ENCODE measurements at places on chromosomes 12 and 14. TPM values are rescaled to one million over a fixed set of nuclear protein-coding genes. Genes with fewer than 3 reads are reported as not detected.

DNA sequence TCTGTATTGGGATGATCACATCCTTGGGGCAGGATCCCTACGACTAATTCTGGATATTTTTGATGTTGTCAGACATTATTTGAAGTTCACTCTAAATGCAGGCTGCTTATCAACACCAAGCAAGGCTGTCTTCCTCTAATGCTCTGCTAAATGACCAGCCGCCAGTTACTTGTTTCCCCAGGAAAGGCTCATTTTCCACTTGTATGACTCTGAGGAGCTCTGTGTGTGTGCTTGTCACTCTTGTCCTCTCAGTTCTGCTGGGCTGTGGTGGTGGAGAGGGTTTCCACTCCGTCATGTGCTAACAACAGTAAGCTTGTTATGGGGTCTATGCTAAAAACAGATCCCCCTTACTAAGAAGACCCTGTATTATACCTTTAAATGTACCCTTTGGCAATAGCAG, 42.1 kb downstream of the ATL1 start:
- no peak for DNase-seq
- no peaks in the 10 kb centered on the region for H3K36me3 ChIP-seq
- no peak overlapping the region for H3K4me3 ChIP-seq
- H3K27me3 ChIP-seq: no peaks in the 10 kb centered on the region
- no peak overlapping the region for H3K27ac ChIP-seq

DNA sequence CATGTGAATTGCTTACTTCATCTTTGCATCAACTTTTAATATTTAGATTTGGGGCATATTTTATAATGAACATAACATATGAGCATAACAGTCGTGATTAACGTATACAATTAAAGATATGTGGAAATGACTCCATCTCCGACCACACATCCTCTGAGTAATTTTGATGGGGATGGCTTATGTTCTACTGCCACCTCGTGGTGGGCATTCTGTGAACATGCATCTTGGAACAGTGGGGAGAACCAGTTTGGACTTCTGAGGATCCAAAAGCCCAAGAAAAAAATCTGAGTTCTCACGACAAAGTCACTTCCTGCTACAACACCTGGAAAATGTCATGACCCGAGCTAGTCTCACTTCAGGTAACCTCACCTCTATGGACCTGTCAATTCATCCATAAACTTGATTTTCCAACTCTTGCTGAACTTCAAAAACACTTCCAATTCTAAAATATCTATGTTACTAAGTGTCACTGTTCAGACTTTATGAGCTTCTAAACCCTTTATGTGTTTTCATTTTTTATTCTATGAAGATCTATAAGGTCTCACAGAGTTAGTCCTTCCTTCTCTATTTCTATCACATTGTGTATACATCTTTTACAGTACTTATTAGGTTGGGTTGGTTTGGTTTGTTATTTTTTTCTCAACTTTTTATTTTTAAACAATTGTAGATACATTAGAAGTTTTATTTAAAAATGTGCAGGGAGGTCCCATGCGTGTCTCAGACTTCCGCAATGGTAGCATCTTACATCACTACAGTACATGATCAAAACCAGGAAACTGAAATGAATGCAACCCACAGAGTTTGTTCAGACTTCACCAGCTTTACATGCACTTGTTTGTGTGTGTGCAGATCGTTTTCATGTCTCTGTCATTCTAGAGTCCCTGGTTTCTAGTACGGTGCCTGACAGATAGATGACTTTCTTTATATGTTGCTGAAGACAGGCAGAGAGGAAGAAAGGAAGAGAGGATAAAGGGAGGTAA, 38.2 kb upstream of the STAB2 start:
- peak overlapping the region; percentile 29 for H3K27ac ChIP-seq
- H3K4me3 ChIP-seq: no peak overlapping the region
- H3K27me3 ChIP-seq: no peaks in the 10 kb centered on the region
- peaks cover 4% of the 10 kb centered on the region for H3K4me1 ChIP-seq
- H3K36me3 ChIP-seq: no peaks in the 10 kb centered on the region

DNA sequence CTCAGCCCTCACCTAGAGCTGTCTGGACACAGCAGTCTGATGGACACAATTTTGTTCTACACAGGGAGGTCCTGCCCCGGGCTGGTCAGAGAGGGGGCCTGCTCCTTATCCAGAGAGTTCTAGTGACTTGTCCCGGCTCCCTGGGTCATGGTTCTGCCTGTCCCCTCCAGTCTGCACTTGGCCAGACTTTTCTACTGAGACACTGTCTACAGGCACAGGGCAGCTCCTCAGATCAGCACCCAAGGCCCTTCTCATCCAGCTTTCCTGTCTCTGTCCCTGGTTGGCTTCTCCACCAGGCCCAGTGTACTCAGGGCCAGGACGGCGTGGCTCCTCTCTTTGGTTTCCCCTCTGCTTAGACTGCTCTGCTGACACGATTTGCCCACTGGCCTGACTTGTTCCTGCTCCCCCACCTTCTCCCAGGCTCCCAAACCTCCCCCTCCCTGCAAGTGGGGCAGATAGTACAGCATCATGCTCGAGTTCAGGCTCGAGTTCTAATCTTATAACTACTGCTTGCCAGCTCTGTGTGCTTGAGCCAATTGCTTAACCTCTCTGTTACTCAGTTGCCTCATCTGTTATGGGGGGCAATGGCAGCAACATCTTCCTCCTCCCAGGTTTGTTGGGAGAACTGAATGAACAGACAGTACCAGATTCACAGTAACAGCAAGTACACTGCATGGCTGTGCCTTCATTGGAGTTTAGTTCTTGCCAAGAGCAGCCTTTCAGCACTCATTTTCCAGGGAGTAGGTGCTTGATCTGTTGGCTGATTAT, 22.0 kb upstream of the COL2A1 start:
- H3K4me1 ChIP-seq: no peaks in the 10 kb centered on the region
- no peaks in the 10 kb centered on the region for H3K36me3 ChIP-seq
- H3K4me3 ChIP-seq: no peak overlapping the region
- peaks cover 3% of the 10 kb centered on the region for H3K27me3 ChIP-seq
- DNase-seq: no peak

DNA sequence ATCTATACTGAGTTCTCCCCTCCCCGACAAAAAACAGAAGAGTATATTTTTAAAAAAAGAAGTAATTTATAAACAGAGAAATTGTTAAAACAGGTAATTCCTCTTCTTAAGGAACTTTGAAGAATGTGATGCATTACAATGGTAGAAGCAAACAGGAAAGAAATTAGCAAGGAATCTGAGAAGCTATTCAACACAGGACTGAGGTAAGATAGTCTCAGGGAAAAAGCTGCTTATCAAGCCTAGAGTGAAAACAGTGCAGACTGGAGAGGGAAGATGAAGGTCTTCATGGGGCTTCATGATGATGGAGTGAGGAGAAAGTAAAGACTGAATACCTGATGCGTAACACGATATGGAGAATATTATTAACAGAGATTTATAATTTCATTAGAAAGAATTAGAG, 880.0 kb downstream of the SLC16A7 start:
- no peaks in the 10 kb centered on the region for H3K4me1 ChIP-seq
- no peak overlapping the region for H3K27ac ChIP-seq
- no peak overlapping the region for H3K4me3 ChIP-seq
- H3K36me3 ChIP-seq: no peaks in the 10 kb centered on the region
- H3K27me3 ChIP-seq: no peaks in the 10 kb centered on the region

GRCh38 chr12:75288860-75289259, 41.3 kb downstream of the CAPS2 start:
- H3K4me1 ChIP-seq: no peaks in the 10 kb centered on the region
- no peaks in the 10 kb centered on the region for H3K27me3 ChIP-seq
- no peak overlapping the region for H3K27ac ChIP-seq
- no peak for DNase-seq

GRCh38 chr12:121980191-121980891, 41.3 kb upstream of the BCL7A start:
- peaks cover 33% of the 10 kb centered on the region for H3K4me1 ChIP-seq
- H3K27me3 ChIP-seq: no peaks in the 10 kb centered on the region
- peak overlapping the region; percentile 40 for H3K27ac ChIP-seq
- peak overlapping the region; percentile 5 for H3K4me3 ChIP-seq
- H3K36me3 ChIP-seq: no peaks in the 10 kb centered on the region

DNA sequence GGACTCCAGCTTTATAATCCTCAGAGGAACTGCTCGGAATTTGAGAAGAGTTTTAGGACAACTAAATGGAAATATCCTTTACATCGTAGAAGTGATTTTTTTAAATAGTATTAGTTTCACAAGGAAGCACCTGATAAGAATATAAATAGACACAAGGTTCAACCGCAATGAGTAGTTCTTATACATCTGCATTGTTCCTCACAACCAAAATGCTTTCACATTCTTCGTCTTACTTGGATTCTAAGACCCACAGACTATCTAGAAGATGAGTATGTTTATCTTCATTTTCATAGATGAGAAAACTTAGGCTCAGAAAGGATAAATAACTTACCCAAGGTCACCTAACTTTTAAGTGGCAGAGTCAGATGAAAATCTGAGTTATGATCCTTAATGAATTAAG, 469.0 kb downstream of the GALC start:
- H3K36me3 ChIP-seq: no peaks in the 10 kb centered on the region
- DNase-seq: no peak
- no peaks in the 10 kb centered on the region for H3K4me1 ChIP-seq
- no peak overlapping the region for H3K4me3 ChIP-seq
- H3K27me3 ChIP-seq: no peaks in the 10 kb centered on the region

DNA sequence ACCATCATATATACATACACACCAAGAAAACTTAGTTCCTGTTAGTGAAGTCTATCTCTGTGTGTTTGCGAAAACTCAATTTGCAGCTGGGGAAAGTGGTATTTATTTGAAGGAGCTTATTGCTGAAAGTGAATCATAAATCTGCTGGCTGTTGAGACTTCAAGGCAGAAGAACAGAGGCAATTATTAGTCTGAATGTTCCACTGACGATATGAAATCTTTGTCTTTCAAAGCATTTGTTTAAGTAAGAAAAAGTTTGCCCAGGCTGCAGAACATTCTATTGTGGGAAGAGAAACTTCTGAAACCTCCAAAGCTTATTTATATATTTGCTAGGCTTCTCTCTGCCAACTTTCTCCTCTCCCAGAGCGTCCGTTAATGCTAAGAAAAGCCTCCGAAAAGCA, 255.7 kb upstream of the TMPO start:
- no peak overlapping the region for H3K4me3 ChIP-seq
- H3K27me3 ChIP-seq: no peaks in the 10 kb centered on the region
- H3K4me1 ChIP-seq: no peaks in the 10 kb centered on the region

GRCh38 chr12:6143303-6143675, 18.8 kb upstream of the VWF start:
- no peak overlapping the region for H3K4me3 ChIP-seq
- H3K36me3 ChIP-seq: no peaks in the 10 kb centered on the region
- H3K27ac ChIP-seq: no peak overlapping the region
- no peaks in the 10 kb centered on the region for H3K27me3 ChIP-seq
- no peak for DNase-seq

DNA sequence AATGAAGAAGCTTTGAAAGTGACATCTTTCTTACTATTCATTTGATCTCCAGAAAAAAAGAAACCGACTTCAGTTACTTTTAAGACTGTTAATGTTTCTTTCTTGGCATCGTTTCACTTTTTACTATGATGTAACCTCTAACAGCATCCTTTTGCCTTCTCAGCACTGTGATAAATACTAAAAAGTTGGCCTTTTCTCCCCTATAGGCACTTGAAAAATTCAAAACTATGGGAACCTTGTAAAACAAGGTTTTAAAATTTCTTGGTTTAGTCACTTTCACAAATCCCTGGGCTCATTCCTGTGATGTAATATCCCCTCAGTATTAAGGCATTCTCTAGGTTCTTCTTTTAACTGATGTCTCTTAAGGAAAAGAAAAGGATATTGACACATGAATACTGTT, 281.8 kb downstream of the EGLN3 start:
- no peak for DNase-seq
- no peak overlapping the region for H3K27ac ChIP-seq
- no peaks in the 10 kb centered on the region for H3K4me1 ChIP-seq
- no peak overlapping the region for H3K4me3 ChIP-seq
- H3K27me3 ChIP-seq: no peaks in the 10 kb centered on the region
- no peaks in the 10 kb centered on the region for H3K36me3 ChIP-seq

DNA sequence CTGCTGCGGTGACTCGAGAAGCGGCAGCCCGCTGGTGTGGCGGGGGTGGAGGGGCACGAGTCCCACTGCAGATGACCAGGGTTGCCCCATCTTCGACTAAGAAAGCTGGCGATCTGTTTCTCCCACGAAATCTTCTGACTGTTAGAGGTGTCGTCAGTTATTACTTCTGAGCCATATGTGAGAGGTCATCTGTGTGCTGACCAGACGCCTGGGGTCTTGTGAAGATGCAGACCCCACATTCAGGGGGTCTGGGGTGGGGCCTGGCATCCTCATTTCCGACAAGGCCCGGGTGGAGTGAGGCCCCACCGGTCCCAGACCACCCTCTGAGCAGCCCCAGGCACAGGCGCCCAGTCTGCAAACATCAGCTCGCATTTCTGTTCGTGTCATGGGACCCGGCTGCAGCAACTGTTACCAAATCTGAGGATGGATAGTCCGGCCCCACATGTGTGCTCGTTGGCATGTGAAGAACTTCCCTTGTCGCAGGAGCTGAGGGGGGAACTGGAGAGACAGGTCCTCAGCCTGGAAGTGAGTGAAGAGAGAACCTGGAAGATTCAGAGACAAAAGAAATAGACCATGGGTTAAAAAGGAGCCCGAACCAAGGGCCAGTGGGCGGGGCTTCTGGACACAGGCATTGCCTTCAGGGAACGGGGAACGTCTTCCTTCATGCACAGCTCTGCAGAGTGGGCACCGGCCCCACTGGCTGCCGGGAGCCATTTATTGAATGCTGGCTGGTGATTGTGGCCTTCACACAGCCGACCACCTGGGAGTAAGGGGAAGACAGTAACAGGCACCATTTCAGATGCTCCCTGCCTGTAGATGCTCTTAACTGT, 135.2 kb downstream of the ADGRD1 start:
- no peak for DNase-seq
- H3K27ac ChIP-seq: no peak overlapping the region
- H3K36me3 ChIP-seq: no peaks in the 10 kb centered on the region
- no peaks in the 10 kb centered on the region for H3K27me3 ChIP-seq
- no peak overlapping the region for H3K4me3 ChIP-seq
- H3K4me1 ChIP-seq: peaks cover 42% of the 10 kb centered on the region

- no peak overlapping the region for H3K4me3 ChIP-seq
- DNase-seq: no peak
- no peak overlapping the region for H3K27ac ChIP-seq
Observed at GRCh38 chr12:76275511-76276093, 72.6 kb downstream of the BBS10 start.

- H3K4me1 ChIP-seq: 0 out of 2 replicates have a peak, but pooled peaks cover 3% of the 10 kb centered on the region
- no peak overlapping the region for H3K4me3 ChIP-seq
- no peaks in the 10 kb centered on the region for H3K27me3 ChIP-seq
- no peaks in the 10 kb centered on the region for H3K36me3 ChIP-seq
Observed at GRCh38 chr12:106311139-106311538, 8.6 kb downstream of the TCP11L2 start.

GRCh38 chr14:71532790-71533189, 399.4 kb upstream of the RGS6 start:
- peaks cover 12% of the 10 kb centered on the region for H3K36me3 ChIP-seq
- peaks cover 11% of the 10 kb centered on the region for H3K4me1 ChIP-seq
- peak overlapping the region; percentile 64 for H3K27ac ChIP-seq
- DNase-seq: no peak

Gene RBP5
- total RNA-seq: not detected

Gene TEX52
- total RNA-seq: not detected

Gene TMEM52B
- not detected for total RNA-seq

Gene EPYC
- not detected for total RNA-seq

Gene TDG
- 46.7 TPM for total RNA-seq

Gene CFAP251
- 0.85 TPM for total RNA-seq

Gene ZFYVE26
- 25.6 TPM for total RNA-seq

Gene CACNA1C
- total RNA-seq: not detected

Gene PHLDA1
- 2.7 TPM for total RNA-seq

Gene MDGA2
- not detected for total RNA-seq

Gene PLCZ1
- total RNA-seq: not detected

Gene PRIMA1
- total RNA-seq: not detected

Gene KRT83
- not detected for total RNA-seq

Gene LTB4R
- 9.2 TPM for total RNA-seq

Gene GPX2
- 0.85 TPM for total RNA-seq

Gene C12orf56
- not detected for total RNA-seq
